CD4-positive, alpha-beta memory T cell (primary cell): ENCODE measurements at places on chromosomes 3 and 15.
A peak's percentile ranks its signal among the peaks of the same experiment; 100 is the strongest.

DNA sequence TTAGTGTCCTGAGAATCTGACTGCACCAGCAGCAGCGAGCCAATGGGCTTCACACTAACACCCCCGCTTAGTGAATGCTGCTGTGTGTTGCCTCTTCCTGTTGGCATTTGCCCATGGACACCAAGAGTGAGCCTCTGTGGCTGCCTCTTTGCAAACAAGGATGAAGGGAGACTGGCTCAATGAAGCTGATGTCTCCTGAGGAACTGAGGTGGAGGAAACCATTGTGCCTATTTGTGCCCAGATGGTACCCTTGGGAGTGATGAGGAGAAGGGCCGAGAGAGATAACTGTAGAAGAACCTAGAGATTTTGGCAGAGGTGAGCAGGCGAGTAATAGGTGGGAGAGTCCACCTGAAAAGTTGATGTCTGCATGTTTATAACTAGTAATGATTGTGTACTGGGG is 51.2 kb downstream of the IL20RB start:
- DNase-seq: no peak

DNA sequence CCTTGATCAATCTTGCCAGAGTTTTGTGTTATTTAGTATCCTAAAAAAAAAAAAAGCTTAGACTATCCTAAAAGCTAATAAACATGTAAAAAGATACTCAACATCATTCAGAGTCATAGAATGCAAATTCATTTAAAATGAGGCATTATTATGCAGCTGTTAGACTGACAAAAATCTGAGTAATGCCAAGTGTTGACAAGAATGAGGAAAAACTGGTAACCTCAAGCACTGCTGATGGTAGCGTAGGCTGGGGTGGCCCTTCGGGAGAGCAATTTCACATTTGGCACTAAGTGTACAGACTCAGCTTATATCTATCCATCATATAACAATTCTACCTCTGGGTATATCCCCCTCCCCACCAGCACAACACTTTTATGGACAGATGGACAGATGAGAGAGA is 280.4 kb downstream of the RAP2B start:
- DNase-seq: no peak

GRCh38 chr3:7920211-7920610 is 581.4 kb upstream of the LMCD1 start:
- DNase-seq: no peak

- no peak for DNase-seq
These were observed 769.5 kb downstream of the GRM7 start for GRCh38 chr3:7630351-7630911.

GRCh38 chr3:47009225-47010110 is 30.0 kb downstream of the NBEAL2 start:
- peak; percentile 64 for DNase-seq

DNA sequence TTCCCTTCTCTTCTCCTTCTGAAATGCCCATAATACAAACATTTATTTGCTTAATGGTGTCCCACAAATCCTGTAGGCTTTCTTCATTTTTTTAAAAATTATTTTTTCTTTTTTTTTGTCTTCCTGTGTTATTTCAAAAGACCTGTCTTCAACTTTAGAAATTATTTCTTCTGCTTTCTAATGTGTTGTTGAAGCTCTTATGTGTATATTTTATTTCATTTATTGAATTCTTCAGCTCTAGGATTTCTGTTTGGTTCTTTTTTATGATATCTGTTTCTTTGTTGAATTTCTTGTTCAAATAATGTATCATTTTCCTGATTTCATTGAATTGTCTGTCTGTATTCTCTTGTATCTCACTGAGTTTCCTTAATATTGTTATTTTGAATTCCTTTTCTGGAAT is 63.1 kb downstream of the AP4E1 start:
- DNase-seq: no peak

DNA sequence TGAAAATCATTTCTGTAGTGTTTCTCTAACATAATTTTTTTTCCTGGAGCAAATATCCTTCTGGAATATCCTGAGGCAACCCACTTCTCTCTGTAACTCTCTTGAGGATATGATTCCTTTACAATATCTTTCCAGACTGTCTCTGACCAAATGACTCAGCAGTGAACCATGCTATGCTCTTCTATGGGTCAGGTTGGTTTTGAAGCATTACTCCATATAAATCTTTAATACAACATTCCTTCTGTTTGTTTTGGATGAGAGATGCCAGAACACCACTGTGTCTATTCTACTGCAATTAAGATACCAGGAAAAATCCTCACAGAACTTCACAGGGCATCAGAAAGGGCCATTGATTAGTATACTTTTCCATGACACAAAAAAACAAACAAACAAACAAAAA is 626.4 kb upstream of the ZNF385D start:
- DNase-seq: no peak

DNA sequence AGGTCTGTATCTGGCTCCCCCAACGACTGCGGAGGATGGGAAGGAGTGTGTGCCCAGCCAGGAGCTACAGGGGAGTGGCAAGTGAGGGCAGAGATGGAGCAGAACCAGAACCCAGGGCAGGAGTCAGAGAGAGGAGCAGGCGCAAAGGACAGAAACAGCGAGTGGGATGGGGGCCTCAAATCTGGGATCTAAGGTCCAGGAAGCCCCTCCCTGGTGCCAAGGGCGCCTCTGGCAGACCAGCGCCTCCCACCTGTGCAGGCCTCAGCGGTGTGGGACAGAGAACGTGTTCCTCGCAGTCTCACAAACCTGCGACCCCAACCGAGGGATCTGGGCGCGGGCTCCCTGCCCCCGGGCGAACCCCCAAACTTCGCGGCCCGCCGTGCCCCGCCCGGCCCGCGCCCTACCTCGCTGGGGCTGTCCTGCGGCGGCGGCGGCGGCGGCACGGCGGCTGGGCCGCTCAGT is 301 bp downstream of the PCBP4 start:
- DNase-seq: no peak

DNA sequence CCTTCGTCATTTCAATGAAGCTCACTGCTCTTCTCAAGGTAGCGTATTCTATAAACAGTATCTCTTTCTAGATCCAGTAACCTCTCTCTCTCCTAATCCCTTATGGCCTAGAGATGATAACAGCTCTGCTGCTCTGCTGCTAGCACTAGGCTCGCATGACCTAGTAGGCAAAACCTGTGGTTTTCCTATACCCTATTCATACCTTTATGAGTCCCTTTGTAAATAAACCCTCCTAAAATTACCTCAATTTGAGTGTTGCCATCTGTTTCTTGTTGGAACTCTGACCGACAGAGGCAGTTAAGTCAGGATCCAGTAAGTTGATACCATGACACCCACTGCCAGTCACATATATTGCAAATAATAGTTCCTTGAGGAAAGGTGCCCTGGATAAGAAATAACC is 7.3 kb downstream of the CCDC14 start:
- DNase-seq: no peak

- DNase-seq: no peak
These were observed 31.3 kb downstream of the MGA start for GRCh38 chr15:41691471-41691870.

- no peak for DNase-seq
These were observed 89.2 kb downstream of the RBPMS2 start for GRCh38 chr15:64686130-64686735.

- DNase-seq: no peak
These were observed 22.0 kb downstream of the SLC15A2 start for GRCh38 chr3:121916189-121916588.

DNA sequence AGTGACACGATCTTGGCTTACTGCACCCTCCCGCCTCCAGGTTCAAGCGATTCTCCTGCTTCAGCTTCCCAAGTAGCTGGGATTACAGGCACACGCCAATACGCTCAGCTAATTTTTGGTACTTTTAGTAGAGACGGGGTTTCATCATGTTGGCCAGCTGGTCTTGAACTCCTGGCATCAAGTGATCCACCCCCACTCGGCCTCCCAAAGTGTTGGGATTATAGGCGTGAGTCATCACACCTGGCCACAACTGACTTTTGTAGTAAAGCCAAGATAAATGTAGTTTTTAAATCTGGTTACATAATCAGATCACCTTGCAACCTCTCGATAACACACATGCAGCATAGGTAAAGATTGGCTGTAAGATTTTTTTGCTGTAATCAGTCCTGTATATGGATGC is 657.5 kb upstream of the DPPA4 start:
- DNase-seq: no peak

- DNase-seq: no peak
These were observed 109.9 kb downstream of the RPLP1 start for GRCh38 chr15:69562564-69562963.

- no peak for DNase-seq
These were observed 133.3 kb downstream of the MDFIC2 start for GRCh38 chr3:70179111-70179510.

DNA sequence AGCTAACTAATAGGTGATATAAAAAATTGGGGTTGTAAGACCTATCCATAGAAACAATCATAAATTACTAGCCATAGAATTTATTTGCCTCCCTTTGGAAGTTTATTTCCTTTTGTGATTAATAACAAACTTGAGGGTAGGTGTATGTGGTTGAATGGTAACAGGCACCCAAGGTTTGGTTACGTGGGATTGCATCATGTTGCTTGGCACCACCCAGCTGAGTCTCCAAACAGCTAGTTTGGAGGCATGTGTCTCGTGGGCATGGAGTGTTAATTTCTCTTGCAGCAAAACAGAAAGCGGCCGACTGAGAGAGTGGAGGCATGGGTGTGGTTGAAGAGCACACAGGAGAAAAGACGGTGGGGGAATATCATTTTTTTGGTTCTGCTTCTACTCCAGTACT is 441.4 kb downstream of the CNTN4 start:
- DNase-seq: no peak

GRCh38 chr15:90414408-90415028 is 26.5 kb downstream of the IQGAP1 start:
- DNase-seq: no peak

DNA sequence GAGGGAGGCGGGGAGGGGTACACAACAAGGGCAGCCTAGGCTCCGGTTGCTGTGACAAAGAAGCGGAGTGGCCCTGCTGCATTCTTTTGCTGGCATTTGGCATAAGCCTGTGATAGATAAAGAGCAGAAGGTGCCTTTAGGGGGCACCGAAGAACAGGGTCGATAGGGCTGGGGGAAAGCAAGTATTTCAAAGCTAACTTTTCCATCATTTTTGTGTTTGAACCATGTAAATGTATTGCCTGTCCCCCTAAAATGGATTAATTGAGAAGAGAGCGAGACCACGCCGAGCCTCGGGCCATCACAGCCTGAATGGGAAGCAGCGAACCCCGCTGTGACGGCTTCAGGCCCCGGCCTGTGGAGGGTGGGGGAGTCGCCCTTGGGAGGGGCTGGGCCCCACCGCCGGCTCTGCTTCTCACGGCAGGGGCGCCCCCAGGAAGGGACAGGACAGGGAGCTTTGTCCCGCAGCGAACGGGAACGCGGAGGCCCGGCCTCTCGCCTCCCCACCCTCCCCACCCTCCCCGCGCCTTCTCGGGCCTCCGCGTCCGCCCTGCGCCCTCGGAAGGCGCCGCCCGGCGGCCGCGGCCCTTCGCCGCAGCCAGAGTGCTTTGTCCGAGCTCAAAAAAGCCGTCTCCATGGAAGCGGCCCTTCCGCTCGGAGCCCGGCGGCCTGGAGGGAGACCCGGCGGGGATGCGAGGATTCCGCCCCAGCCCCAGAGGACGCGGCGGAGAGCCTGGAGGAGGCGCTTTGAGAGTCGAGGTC is 32.4 kb upstream of the ALDH1L1 start:
- no peak for DNase-seq

DNA sequence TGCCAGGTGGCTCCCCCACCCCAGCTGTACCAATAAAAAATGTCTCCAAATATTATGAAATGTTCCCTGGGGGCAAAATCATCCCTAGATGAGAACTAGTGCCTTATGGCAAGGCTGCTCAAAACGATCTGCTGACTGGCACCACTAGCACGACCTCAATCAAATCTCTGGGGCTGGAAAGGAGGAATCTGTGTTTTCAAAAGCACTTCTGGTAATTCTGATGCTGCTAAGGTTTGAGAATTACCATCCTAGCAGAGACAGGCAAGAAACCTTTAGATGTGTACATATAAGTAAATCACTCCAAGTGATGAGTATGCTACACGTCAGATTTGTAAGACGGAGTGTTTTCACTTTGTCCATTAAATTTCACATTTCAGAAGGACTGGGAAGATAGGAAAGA is 360.1 kb upstream of the THRB start:
- no peak for DNase-seq

DNA sequence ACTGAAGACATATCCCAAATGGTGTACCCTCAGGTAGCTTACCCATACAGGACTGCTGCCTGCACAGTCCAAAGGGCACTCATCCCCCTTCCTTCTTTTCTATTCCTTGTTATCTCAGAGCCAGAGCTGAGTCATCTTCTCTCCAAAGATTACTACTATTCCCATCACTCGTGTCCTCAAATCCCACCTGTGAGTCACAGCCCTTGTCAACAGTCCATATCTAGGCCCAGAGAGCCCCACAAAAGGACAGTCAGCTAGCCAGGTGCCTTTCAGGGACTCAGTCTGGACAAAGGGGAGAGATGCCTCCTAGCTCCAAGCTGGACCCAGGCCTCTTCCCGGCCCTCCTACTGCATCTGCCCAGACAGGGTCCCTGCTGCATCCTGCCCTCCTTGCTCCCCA is 11.0 kb downstream of the PARP16 start:
- no peak for DNase-seq

- DNase-seq: no peak
These were observed 37.1 kb downstream of the ZNF106 start for GRCh38 chr15:42453826-42454225.

- no peak for DNase-seq
These were observed 28.9 kb downstream of the PDE8A start for GRCh38 chr15:85010386-85011159.

GRCh38 chr15:60673918-60674558 is 195.1 kb upstream of the ICE2 start:
- no peak for DNase-seq

DNA sequence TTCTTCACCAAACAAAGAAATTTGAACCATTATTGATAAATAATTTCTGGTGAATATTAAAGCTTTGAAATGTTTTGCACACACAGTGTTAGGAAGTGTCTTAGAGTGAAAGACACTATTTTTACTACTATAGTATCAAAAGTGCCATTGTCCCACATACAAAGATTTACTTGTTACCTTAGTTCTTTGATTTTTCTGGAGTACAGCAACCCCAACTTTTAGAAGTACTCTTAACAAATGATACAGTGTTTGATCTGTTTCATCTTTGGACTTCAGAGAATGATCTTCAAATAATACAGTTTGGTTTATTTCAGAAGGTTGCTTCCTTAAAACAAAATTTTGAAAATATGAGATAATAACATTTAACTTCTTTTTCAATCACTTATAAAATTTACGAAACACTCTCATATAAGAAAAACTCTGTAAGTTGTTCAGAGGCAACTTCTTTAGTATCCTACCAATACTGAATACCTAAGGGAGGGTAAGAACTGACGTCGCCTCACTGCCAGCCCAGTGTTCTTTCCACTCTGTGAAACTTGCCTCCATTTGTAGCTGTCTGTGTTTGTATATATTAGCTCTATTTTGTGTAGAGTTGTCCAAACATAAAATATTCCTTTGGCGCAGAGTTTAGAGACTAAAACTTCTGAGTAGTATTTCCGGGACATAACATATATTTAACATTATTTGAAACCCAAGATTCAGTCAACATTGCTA is 464.2 kb downstream of the LPP start:
- no peak for DNase-seq

GRCh38 chr15:42367041-42367440 is 7.7 kb downstream of the CAPN3 start:
- no peak for DNase-seq
